ENCODE measurements at places on chromosomes 13 and 19. TPM values are rescaled to one million over a fixed set of nuclear protein-coding genes. Genes with fewer than 3 reads are reported as not detected.

- no peak for DNase-seq
Measured at GRCh38 chr19:7763696-7764095, 653 bp downstream of the CLEC4M start.

DNA sequence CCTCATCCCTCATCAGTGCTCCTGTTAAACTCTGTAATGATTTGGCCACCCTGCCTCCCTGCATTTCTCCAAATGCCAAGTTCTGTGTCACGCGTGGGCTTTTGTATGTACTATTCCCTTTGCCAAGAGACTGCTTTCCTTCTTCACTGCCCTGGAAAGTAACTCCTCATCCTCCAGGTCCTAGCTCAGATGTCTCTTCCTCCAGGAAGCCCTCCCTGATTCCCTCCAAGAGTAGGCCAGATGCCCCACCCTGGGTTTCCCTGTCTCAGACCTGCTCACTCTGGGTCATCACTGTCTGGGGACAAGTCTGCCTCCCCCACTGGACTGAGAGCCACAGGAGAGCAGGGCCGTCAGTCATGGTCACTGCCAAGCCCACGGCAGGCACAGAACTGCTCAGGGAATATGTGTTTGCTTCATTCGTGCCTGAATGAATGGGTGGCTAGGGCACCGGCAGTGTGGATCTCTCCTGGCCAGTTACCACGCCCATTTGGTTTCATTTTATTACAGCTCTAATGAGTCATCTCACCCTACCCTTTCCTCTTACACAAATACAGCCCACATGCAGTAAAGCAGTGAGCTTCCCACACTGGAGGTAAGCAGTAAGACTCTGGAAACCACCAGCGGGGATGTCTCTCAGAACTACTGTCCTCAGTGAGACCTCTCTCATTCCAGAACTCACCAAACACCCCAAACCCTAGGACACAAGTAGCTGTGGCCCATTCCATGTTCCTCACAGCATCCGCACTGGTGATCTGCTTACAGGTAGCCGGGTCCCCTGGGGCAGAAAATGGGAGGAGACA lies 12.1 kb upstream of the GPR4 start:
- peak; percentile 97 for DNase-seq

DNA sequence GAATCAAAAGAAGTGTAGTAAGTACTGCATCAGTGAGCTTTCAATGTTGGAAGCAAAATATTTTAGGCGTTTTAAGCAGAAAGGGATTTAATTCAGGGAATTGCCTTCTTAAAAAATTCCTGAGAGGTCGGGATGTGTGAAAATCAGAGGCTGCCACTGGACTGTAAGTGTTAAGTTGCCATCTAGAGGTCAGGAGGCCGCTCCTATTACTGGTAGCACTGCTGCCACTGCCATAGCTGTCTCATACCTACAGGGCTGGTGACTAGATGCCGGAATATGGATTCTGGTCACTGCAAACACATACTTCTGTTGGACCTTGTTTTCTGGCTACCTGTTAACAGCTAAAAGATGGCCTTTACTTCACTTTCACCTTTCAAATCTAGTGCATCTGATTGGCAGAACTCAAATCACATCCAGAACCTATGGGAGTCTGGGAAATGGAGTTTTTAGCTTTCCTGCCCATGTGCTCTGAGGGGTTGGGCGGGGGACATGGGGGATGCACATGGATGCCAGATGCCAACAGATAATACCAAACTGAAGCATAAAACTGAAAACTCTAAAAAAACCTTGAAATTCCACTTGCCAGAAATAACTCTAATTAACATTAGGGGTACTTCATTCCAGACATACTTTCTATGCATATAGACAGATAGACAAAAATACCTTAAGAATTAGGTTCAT lies 29.8 kb downstream of the DGKH start:
- DNase-seq: peak; percentile 31

DNA sequence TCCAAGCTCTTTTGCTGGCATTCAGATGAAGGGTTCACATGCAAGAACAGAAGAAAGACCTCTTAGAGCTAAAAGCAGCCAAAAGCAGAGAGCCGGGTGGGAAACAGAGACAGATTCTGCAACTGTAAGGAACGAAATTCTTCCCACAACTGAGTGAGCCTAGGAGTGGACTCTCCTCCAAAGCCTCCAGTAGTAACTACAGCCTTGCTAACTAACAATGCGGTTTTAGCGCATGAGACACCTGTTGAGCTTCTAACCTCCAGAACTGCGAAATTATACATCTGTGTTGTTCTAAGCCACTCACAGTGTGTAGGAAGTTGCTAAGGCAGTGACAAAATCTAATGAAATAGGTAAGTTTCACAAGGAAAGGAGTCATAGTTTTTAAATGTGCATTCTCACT lies 98.1 kb upstream of the SLITRK1 start:
- DNase-seq: no peak

- DNase-seq: no peak
Measured at GRCh38 chr19:14425696-14426138, 6.6 kb upstream of the DDX39A start.

GRCh38 chr19:44644402-44645016 lies 799 bp downstream of the PVR start:
- DNase-seq: peak; percentile 77

Gene ONECUT3
- total RNA-seq: not detected

Gene SRRM5
- total RNA-seq: 0.50 TPM

Gene DAND5
- total RNA-seq: not detected

Gene CATSPERD
- total RNA-seq: not detected

Gene ZNF135
- total RNA-seq: not detected
